ENCODE measurements at places on chromosomes 2 and 18.

DNA sequence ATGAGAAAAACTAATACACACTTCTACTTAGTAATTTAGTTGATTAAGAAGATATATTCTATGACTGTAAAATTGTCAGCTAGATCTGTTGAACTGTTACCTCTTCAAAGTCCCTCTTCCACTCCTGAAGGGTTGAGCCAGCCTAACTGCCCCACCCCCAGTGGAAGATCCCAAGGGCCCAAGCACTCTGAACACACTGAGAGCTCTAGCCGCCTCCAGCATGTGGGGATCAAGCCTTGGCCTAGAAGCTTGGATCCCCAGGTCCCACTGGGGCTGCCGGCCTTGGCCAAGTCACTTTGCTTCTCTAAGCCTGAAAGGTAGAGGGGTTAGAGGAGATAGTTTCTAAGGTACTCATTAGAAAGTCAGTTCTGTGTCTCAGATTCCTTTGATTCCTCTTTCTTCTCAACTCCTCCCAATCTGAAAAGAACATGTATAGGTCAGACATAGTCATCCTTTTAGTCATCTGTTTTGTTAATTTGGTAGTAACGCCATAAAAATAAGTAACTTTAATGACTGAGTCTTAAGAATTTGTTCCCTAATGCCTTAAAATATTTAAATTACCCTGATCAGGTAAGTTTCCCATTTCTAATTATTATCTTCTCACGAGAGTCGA is 5.6 kb downstream of the CPSF3 start:
- DNase-seq: no peak

GRCh38 chr2:59711121-59711520 is 842.3 kb downstream of the BCL11A start:
- no peak for DNase-seq

- peak; percentile 14 for DNase-seq
Observed at GRCh38 chr18:44599412-44599811, 81.3 kb upstream of the SETBP1 start.

DNA sequence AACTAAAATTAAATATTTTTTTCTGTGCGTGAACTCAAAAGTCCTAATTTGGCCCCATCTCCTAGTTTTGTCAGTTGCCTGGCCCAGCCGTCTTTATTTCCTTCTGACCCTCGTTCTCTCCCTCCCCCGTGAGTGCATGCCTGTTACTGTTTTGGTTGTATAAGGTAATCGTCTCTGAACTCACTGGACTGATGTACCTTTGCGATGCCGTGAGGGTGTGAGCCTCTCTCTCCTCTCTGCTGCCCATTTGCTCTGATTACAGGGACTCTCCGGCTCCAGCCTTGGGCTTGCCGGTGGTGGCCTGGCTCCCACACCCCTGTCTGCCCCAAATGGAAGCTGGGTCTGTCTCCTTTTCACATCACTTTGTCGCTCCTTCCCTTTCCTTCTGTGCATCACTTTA is 66.5 kb upstream of the RBM44 start:
- no peak for DNase-seq

GRCh38 chr2:59167514-59167913 is 926.4 kb upstream of the FANCL start:
- no peak for DNase-seq

GRCh38 chr2:159145745-159146354 is 140.7 kb downstream of the WDSUB1 start:
- DNase-seq: no peak

- no peak for DNase-seq
Observed at GRCh38 chr18:59620381-59620780, 76.8 kb downstream of the CCBE1 start.

GRCh38 chr18:212780-213179 is 54.4 kb downstream of the USP14 start:
- no peak for DNase-seq

GRCh38 chr2:105999211-105999989 is 194.7 kb downstream of the UXS1 start:
- DNase-seq: no peak

DNA sequence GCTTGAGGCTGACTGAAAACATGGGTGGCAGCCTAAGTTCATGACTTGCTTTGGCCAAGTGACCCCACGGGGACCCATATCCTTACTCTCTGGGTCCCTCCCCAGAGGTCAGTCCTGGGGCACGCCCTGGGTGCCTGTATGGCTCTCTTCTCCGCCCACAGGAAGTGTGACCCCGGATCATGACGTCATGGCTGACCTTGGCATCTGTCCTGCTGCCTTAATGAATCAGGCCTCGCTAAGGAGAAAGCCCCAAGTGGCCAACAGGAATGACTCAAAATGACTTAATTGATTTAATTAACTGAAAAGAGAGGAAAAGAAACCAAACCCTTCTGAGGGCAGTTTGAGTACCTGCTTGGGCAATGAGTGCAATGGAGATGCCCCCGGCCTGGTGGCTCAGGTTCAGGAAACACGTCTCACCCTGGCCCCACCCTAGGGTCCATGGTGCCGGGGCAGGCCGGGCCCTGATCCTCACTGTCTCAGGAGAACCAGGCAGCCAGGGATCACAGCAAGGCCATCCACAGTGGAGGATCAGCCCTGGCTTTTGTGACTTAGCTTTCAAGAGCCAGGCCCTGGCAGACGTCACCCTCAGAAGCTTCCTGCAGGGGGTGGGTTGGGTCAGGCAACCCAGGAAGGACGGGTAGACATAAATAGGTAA is 112.0 kb downstream of the CYP26B1 start:
- no peak for DNase-seq

GRCh38 chr18:72601481-72601880 is 57.3 kb upstream of the CBLN2 start:
- DNase-seq: no peak

GRCh38 chr2:112710956-112711750 is 9.7 kb upstream of the NT5DC4 start:
- no peak for DNase-seq

GRCh38 chr2:171044416-171044815 is 115.4 kb downstream of the GORASP2 start:
- DNase-seq: no peak

DNA sequence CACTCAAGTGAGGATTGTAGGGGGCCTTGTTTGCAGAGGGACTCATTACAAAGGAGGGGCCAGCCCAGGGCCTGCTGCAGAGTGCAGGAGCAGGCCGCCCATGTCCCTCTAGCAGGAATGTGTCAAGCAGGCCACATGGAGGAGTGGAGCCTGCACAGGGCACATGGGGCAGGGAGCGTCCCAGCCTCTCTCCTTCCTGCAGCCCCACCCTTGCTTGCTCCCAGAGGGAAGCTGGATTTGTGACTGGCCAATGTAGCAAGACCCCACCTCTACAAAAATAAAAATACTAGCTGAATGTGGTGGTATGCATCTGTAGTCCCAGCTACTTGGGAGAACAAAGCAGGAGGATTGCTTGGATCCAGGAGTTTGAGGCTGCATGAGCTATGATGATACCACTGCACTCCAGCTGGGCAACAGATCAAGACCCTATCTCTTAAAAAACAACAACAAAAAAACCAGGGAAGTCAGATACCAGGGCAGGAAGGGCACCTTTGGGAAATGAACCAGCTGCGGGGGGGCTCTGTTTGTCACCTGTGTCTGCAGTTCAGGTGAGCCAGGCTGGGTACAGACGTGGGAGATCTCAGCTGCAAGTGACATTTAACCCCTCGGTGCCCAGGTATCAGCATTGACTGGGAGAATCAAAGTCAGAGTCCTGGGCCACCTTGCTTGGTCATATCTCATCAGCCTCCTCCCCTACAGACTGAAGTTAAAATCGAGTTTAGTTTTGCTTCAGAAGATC is 27.7 kb downstream of the IMPA2 start:
- no peak for DNase-seq

DNA sequence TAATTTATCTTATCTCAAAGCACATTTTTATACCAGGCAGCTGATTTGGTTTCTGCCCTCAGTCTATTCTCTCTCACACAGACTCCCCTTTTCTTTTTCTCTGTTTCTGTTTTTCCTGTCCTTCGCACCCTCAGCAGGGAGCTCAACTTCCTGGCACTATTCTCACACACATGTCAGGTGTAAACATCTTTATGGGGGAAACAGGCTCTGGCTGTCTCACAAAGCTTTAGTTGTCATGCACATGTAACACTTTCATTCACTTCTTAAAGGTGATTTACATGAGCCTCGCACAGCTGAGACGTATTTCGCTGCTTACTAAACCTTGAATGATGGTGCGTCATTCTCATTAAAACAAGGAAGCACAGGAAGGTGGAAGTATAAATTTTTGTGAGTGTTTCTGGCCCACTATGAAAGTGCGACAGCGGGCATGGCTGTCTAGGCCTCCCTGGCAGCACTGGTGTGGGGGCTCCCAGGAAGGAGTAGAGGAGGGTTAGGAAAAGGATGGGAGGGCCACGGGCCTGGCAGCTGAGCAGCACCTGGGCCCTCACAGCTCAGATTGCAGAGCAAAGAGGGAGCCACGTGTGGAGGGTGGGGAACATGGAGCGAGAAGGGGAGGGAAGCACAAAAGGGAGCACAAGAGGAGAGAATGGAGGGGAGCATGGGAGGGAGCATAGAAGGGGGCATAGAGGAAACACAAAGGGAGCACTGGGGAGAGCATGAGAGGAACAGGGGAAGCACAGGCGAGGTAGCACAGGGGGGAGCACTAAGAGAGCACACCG is 46.2 kb upstream of the SNTG2 start:
- DNase-seq: no peak

DNA sequence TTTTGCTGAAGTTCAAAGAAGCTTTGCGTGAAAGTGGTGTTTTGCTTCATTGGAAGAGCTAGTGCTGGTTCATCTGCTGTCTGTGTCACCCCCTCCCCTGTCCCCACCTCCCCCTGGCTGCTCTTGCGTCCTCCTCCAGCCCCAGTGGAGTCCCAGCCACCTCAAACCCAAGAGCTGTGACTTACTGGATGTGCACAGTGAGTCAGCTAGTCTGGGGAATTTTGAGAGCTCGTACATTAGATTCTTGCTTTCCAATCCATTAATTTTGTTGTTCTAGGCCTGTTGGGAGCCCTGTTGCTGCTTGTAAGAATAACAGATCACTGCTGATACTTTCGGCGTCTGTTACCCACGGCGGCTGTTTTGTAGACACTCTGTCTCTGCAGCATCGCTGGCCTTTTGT is 412.1 kb downstream of the TSN start:
- no peak for DNase-seq

- DNase-seq: peak; percentile 35
Observed at GRCh38 chr2:238425979-238426567, 654 bp upstream of the ASB1 start.

DNA sequence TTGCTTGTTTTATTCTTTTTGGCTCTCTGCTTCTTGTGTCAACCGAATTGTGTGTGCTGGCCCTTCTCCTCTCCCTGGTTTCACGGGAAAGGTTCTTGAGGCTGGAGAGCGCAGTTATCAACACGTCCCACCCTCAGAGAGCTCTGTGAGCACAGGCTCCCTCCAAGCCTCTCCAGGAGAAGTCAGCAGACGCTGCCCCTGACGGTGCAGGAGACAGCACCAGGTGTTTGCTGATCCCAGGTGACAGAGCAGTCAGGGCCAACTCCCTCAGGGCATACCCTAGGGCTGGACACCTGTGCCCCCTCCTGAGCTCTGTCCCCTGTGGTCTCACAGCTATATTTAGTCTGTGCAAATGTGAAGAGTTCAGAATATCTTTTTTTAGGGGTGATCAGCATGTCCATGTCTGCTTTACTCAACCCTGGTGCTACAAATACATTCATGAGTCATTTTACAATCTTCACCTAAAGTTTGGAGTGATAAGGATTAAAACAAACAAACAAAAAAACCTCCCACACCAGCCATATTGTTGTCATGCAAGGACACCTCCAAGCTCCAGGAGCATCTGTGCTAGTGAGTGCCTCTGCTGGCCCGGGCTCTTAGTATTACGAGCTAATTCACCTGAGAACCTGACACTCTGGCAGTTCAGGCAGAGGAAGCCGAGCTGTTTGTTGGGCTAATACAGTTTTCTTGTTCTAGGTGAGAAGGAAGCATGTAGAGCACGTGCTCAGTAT is 65.9 kb upstream of the TMEM200C start:
- no peak for DNase-seq

GRCh38 chr2:160491911-160492371 is 1.7 kb downstream of the RBMS1 start:
- peak; percentile 34 for DNase-seq

GRCh38 chr2:39545957-39546356 is 108.9 kb upstream of the MAP4K3 start:
- DNase-seq: no peak

DNA sequence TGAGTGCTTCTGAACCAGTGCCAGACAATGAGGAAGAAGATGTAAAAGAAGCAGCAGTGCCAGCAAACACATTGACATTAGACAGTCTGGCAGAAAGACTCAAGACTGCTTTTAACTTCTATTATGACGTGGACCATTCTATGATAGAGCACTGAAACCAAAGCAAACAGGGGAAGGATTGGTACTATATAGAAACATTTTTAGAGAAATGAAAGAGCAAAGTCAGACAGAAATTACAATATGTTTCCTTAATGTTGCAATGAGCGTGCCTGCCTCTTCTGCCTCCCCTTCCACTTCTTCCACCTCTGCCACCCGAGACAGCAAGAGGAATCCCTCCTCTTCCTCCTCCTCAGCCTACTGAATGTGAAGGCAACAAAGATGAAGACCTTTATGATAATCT is 39.7 kb downstream of the DHX57 start:
- no peak for DNase-seq

GRCh38 chr2:60095202-60095815 is 458.1 kb downstream of the BCL11A start:
- DNase-seq: no peak

DNA sequence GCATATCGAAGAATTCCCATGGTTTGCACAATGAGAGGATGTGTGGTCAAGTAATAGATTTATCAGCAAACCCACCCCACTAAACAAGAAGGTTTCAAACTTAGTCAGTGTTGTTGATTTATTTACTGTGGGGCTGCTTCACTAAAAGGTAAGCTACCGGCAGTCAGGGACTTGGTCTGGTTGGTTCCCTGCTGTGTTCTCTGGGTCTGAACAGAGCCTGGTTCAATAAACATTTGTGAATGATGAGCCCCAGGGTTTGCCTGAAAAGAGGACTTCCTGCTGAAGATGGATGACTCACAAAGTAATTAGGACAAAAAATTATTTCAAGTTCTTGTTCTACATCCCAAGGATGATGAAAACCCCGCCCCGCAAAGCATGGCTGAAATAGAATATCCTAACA is 108.3 kb downstream of the SPP2 start:
- DNase-seq: no peak

DNA sequence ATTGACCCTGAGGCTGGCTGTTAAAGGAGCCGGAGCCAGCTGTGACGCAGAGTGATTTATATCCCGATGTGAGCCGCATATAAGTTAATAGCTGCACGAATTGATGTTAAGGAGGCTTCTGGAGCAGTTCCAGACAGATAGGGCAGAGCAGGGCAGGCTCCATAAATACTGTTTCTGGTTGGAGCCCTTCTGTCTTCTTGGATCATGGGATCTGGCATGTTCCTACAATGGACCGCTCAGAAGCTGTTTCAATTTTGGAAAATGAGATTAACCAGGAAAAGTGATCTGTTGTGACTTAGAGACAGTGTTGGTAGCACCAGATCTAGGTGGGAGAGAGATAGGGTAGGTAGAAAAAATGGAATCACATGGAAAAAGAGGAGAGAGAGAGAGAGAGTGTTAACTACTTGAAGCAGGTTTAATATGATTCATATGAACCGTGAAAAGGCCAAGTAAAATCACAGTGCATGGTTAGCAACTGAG is 4.8 kb upstream of the IGFBP5 start:
- DNase-seq: no peak
